ENCODE measurements at places on chromosomes 3 and 15.

GRCh38 chr3:177283983-177284382 lies 86.7 kb upstream of the TBL1XR1 start:
- no peak for DNase-seq

DNA sequence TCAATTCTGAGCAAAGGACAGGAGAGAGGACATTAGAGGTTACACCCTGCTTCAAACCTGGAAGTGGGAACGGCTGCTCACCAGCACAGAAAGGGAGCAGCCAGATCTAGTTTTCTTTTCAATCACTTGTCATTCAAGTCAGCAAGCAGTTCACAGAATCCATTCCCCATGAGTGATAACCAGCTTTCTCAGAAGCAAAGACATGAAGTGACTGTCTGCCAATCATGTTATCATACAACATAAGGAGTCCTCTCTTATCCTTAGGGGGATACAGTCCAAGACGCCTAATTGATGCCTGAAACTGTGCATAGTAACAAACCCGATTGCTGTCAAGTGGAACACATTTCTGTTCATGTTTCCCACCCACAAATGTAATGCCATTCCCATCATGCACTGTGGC lies 54.7 kb downstream of the FAM98B start:
- no peak for DNase-seq

DNA sequence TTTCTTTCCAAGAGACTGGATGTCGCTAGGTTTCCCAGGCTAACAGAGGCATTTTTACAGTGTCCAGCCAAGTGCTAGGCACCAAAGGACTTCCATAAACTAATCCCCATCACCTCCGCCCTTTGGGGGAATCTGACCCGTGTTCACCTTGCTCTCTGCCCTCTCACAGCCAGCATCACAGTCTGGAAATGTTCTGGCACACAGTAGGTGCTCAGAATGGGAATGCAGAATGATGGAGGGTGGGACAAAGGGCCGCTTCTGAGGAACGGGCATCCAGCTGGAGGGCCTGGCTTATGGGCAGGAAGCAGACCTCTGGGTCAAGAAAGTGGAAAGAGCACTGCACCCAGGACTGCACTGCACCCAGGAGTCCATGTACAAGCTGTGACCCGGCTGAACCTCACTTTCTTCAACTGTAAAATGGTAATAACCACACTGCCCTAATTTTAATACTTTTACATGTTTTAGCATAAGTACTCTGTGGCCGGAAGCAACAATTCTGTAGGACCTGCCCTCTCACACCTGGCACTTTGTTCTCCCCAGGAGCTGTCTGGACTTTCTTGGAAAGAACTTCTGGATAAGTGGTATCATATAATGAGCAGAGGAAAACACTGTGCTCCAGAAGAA lies 901 bp upstream of the NMB start:
- DNase-seq, result no peak

- DNase-seq, result no peak
Measured at GRCh38 chr15:85099195-85099803, 117.6 kb downstream of the PDE8A start.
